ENCODE measurements at places on chromosomes 5 and 9. TPM values are rescaled to one million over a fixed set of nuclear protein-coding genes. Genes with fewer than 3 reads are reported as not detected.

LCN1 gene
- total RNA-seq = not detected

LRRC26 gene
- not detected for total RNA-seq

PKD2L2 gene
- 0.74 TPM for total RNA-seq

PCDHGB2 gene
- 0.28 TPM for total RNA-seq

GBA2 gene
- 38.4 TPM for total RNA-seq

DNA sequence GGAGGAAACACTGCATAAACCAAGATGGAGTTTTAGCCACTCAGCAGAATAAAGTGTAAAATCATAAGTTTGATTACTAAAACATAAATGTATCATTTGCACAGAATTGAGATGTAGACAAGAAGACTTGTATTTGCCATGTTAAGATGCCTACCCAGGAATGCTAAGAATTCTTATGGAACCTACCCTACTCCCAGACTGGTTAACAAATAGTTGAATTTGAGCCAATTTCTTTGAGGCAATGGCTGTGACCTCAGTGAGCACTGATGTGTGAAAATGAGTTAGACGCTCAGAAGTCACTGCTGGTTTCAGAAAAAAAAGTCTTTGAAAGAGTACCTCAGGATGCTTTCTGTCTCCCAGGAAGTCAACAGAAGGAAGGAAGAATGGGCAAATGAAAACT, 95.6 kb downstream of the ESM1 start:
- H3K4me1 ChIP-seq = no peaks in the 10 kb centered on the region
- no peaks in the 10 kb centered on the region for H3K36me3 ChIP-seq
- no peak for DNase-seq
- H3K27ac ChIP-seq = no peak overlapping the region
- H3K4me3 ChIP-seq = no peak overlapping the region

DNA sequence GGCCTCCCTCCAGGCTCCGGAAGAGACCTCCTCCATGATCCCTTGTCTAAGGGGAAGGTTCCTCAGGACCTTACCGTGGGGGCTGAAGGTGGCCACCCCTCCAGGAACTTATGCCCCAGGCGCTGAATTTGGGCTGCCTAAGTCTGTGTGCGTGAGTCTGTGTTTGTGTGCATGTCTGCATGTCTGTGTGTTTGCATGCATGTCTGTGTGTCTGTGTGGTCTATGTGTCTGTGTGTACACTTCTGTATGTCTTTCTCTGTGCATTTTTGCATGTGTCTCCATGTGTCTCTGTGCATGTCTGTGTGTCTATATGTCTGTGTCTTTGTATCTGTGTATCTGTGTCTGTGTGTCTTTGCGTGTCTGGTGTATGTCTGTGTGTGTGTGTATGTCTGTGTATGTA, 20.5 kb downstream of the ABO start:
- H3K4me1 ChIP-seq = no peaks in the 10 kb centered on the region
- H3K27ac ChIP-seq = no peak overlapping the region
- DNase-seq = no peak

DNA sequence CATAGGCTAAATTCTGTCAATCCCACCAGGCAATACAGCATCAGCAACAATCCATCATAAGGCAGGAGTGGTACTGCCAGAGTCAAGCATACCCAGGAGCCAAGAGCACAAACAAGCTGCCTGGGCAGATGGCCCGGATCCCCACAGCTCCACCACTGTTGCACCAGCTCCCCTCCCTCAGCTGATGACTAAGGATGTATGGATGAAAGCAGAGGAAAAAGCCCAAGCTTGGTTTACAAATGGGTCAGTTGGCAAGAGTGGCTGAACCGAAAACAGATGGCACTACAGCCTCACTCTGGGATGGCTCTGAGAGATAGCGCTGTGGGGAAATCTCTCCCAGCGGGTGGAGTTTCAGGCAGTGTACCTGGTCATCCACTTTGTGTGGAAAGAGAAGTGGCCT, 29.4 kb downstream of the DROSHA start:
- H3K27ac ChIP-seq = no peak overlapping the region
- H3K36me3 ChIP-seq = peaks cover 13% of the 10 kb centered on the region
- H3K4me3 ChIP-seq = no peak overlapping the region
- DNase-seq = no peak
- no peaks in the 10 kb centered on the region for H3K4me1 ChIP-seq
- H3K27me3 ChIP-seq = no peaks in the 10 kb centered on the region

GRCh38 chr9:120730654-120731514, 16.6 kb upstream of the MEGF9 start:
- H3K27me3 ChIP-seq = no peaks in the 10 kb centered on the region
- no peak overlapping the region for H3K4me3 ChIP-seq
- H3K36me3 ChIP-seq = no peaks in the 10 kb centered on the region
- peaks cover 8% of the 10 kb centered on the region for H3K4me1 ChIP-seq
- no peak overlapping the region for H3K27ac ChIP-seq

DNA sequence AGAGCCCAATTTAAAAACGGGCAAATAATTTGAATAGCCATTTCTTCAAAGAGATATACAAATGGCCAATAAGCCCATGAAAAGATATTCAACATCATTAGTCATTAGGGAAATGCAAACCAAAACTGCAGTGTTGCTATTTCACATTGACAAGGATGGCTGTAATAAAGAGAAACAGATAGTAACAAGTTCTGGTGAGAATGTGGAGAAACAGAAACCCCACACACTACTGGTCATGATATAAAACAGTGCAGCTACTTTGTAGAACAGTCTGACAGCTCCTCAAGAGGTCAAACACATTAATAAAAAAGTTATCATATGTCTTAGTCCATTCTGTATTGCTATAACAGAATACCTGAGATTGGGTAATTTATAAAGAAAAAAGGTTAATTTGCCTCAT, 237.0 kb upstream of the GRAMD2B start:
- no peaks in the 10 kb centered on the region for H3K27me3 ChIP-seq
- H3K4me3 ChIP-seq = no peak overlapping the region
- no peak overlapping the region for H3K27ac ChIP-seq
- DNase-seq = no peak

DNA sequence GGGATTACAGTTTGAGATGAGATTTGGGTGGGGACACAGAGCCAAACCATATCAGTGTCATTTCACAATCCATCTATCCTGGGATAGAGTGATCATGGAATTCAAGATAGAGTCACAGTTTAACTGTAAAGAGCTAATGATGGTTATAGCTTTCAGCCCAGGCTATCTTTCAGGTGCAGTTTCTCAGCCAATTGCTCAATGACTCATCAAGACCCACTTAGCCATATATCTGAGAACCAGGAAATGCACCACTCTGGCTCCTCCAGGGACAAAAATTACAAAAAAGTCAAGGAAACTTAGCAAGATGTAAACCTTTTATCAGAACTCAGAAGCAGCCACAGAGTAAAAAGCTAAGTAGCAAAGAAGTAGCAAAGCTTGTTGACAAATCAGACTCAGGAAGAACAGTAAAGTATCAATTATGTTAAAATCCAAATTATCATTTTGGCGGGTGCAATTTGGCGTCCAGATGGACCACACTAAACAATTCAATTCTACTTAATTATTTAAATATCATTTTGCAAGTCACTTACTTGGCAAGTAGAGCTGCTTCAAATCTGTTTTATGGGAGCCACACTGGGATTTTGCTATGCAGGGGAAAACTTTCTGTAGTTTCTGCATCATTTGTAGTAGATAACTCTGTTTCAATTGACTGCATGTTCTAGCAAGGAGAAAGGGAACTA, 169.4 kb downstream of the TLE1 start:
- H3K36me3 ChIP-seq = no peaks in the 10 kb centered on the region
- H3K4me3 ChIP-seq = no peak overlapping the region
- no peak overlapping the region for H3K27ac ChIP-seq
- DNase-seq = no peak
- H3K27me3 ChIP-seq = no peaks in the 10 kb centered on the region
- H3K4me1 ChIP-seq = no peaks in the 10 kb centered on the region

- H3K36me3 ChIP-seq = peaks cover 4% of the 10 kb centered on the region
- H3K4me1 ChIP-seq = no peaks in the 10 kb centered on the region
- no peak overlapping the region for H3K27ac ChIP-seq
- H3K27me3 ChIP-seq = peaks cover 19% of the 10 kb centered on the region
Observed at GRCh38 chr9:83066771-83067170, 3.8 kb upstream of the RASEF start.

DNA sequence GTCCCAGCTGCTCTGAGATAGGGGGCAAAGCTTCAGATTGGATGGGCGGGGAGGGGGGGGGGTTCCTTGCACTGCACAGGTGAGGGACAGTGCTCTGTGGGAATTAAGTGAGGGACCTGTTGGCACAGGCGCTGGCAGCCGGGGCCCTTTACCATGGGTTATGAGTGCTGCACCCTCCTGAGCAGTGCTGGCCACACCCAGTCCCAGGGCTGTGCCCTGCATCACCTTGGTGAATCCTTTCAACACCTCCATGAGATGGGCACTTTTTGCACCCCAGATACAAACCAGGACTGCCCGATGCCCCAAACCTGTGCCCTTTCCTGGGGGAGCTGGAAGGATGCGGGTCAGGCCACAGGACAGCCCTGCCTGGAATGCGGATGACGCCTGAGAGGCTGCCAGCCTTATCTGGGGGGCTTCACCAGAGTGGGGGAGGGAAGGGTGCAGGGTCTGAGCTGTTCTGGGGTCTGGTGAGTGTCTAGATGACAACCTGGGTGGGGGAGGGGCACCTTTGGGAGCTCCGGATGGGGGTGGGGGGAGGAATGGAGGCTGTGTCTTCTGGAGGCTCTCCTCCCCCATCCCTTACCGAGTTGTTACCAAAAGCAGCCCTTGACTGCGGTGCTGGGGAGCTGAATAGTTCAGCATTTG, 5.2 kb downstream of the CRB2 start:
- DNase-seq = no peak
- H3K4me3 ChIP-seq = no peak overlapping the region
- H3K27me3 ChIP-seq = no peaks in the 10 kb centered on the region

- no peaks in the 10 kb centered on the region for H3K36me3 ChIP-seq
- no peak overlapping the region for H3K4me3 ChIP-seq
- no peak overlapping the region for H3K27ac ChIP-seq
- H3K4me1 ChIP-seq = no peaks in the 10 kb centered on the region
- peaks cover 8% of the 10 kb centered on the region for H3K27me3 ChIP-seq
- no peak for DNase-seq
Observed at GRCh38 chr9:16732546-16732945, 137.9 kb downstream of the BNC2 start.

DNA sequence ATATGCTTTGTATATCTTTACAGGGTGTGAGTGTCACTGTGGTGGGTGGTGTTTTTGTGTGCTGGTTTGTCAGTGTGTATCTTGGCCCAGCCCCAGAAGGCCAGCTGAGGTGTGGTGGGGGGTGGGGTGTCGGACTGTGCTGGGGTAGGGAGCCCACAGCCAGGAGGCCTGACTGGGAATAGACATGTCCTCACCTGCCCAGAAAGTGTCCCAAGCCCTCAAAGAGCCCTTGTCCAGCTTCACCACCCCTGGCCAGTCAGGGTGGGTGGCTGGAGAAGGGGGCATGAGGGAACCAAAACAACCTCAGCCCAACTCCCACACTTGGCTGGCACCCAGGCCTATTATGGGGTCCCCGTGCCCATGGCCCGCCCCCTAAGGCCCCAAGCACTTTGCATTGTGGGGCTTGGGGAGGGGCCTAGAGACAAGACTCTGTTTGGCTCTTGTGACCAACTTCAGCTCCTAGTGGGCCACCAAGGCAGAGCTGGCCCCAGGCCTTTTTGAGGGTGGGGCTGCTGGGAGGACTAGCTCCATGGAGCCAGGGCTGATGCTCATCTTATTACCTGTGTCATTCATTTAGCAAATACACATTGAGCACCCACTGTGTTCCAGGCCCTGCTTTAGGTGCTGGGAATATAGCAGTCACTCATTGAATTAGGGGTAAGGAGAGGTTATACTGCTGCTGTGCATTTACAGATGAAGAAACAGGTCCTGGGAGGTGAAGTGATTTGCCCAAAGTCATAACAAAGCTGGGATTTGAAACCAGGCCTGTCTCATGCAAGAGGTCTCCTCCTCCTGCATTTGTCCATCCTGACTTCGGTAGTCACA, 56.2 kb upstream of the PSD2 start:
- H3K27me3 ChIP-seq = no peaks in the 10 kb centered on the region
- H3K27ac ChIP-seq = no peak overlapping the region
- peaks cover 8% of the 10 kb centered on the region for H3K4me1 ChIP-seq
- DNase-seq = no peak

- H3K27me3 ChIP-seq = no peaks in the 10 kb centered on the region
- DNase-seq = no peak
- H3K4me3 ChIP-seq = no peak overlapping the region
- no peaks in the 10 kb centered on the region for H3K36me3 ChIP-seq
- no peak overlapping the region for H3K27ac ChIP-seq
Observed at GRCh38 chr5:1542781-1543180, 19.0 kb upstream of the LPCAT1 start.

DNA sequence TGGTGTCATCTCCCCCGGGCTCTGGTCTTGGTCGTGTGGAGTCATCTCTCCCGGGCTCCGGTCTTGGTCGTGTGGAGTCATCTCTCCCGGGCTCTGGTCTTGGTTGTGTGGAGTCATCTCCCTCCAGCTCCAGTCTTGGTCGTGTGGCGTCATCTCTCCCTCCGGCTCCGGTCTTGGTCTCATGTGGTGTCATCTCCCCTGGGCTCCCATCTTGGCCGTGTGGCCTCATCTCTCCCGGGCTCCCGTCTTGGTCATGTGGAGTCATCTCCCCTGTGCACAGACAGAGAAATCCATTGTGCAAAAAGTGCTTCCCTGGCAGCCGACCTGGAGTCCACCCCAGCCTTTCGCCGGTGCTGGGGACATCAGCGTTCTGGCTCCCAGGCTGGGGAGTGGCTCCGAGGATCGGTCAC, 91.1 kb upstream of the CACNA1B start:
- H3K36me3 ChIP-seq = peaks cover 6% of the 10 kb centered on the region
- no peaks in the 10 kb centered on the region for H3K4me1 ChIP-seq
- H3K27ac ChIP-seq = no peak overlapping the region
- H3K4me3 ChIP-seq = no peak overlapping the region

DNA sequence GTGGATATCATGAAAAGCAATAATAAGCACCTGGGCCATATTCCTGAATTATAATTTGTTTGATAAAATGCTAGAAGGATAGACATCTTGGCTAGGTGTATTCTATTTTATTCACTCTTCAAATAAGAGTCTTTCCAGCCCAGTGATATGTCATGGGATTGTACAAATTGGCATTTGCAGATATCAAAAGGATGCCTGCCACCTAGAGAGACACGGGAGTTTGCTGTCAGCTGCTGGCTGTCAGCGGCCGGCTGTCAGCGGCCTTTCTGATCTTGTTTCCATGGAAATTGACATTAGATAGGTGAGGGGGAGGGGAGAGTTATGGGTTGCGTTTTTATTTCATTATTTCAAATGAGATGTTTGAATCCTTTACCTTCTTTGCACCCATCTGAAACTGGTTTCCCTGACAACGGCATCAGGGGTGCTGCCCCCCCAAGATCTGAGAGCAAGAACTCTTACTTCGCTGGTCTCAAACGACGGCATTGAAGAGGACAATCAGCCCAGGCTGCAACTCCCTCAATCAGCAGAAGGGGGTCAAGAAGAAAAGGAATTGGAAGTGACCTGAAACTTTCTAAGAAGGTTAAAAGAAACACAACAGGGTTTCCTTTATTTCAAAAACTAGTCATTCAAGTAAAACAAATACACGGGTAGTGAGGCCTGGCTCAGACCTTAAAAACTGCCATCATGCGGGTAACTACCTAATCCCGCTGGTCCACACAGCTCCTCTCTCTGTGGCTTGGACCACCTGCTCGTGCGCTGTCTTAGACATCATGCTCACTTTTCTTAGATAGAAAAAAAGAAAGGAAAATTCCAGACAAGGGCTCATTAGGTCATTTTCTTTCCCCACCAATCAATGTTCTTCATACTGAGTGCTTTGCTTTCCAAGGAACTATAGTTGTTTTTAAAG, 115.7 kb downstream of the TLE1 start:
- H3K4me1 ChIP-seq = no peaks in the 10 kb centered on the region
- H3K27me3 ChIP-seq = no peaks in the 10 kb centered on the region
- no peak overlapping the region for H3K27ac ChIP-seq
- DNase-seq = no peak
- no peak overlapping the region for H3K4me3 ChIP-seq
- H3K36me3 ChIP-seq = no peaks in the 10 kb centered on the region

- H3K4me3 ChIP-seq = no peak overlapping the region
- no peaks in the 10 kb centered on the region for H3K36me3 ChIP-seq
- no peaks in the 10 kb centered on the region for H3K27me3 ChIP-seq
- H3K27ac ChIP-seq = no peak overlapping the region
Observed at GRCh38 chr9:71755869-71756268, 12.4 kb downstream of the CEMIP2 start.
